CD4-positive, alpha-beta T cell treated with Interleukin-21 for 1 hour (primary cell): ENCODE measurements at places on chromosomes 3 and 15.
A peak's percentile ranks its signal among the peaks of the same experiment; 100 is the strongest.

- DNase-seq = no peak
These were observed 821 bp upstream of the MAGI1 start for GRCh38 chr3:66039590-66039887.

- no peak for DNase-seq
These were observed 397 bp downstream of the PLXND1 start for GRCh38 chr3:129605922-129606635.

- DNase-seq = no peak
These were observed 12.5 kb downstream of the PLA2G4B start for GRCh38 chr15:41851167-41851523.

DNA sequence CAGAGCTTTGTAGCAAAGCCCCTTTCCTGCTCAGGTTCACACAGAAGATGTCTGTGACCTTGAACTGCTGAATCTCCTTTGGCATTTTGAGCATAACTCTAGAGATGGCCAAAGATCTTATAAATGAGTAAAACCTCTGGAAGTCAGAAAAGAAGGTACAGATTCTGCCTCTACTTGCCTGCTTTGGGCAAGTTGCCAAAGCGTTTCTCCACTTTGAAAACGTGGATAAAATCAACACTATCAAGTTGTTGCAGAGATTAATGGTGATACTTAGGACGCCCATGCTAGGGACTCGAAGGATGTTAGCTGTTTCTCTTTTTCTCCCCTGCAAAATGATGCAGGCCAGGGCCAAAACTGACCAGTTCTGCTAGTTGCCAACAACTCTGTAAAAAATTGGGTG, 68.0 kb upstream of the CMTM7 start:
- no peak for DNase-seq

- no peak for DNase-seq
These were observed 1.3 kb downstream of the SCN5A start for GRCh38 chr3:38648024-38648658.

DNA sequence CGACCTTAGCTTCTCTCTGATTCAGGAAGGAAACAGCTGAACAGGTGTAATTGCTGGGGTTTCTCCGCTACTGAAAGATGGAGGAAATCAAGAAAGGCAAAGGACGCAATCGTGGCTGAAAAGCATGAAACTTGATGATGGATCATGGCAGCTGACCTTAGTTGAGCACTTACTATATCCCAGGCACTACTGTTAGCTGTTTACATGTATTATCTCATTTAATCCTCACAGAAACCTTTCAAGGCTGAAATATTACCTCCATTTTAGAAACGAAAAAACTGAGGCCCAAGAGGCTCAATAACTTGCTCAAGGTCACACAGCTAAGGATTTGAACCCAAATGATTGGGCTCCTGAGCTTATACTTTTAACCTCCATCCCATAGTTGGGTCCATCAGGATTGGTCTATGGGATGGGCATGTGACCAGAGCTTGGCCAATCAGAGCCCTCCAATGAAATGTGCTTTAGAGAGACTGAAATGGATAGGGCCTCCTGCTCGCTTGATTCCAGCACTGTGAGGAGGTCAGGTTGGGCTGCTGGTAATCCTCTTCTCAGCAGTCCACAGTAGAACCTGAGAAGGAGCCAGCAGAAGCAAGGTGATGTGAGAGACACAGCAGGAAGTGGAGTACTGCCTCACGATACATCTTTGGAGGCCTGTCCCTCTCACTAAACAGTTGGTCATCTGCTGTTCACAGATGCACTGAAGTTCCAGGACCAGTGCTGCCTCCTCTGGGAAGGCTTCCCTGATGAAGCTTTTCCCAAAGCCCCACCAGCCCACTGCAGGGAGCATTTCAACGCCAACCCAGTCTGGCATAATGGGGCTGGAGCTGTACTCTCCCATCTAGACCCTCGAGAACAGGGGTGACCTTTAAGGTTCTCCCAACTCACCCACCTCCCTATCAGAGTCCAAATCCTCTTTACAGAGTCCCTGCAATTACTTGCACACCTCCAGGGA, 10.4 kb downstream of the CLN6 start:
- no peak for DNase-seq

- DNase-seq = no peak
These were observed 219.9 kb upstream of the PROK2 start for GRCh38 chr3:72004749-72005292.

GRCh38 chr3:56985878-56986277, 74.6 kb upstream of the SPATA12 start:
- DNase-seq = no peak

DNA sequence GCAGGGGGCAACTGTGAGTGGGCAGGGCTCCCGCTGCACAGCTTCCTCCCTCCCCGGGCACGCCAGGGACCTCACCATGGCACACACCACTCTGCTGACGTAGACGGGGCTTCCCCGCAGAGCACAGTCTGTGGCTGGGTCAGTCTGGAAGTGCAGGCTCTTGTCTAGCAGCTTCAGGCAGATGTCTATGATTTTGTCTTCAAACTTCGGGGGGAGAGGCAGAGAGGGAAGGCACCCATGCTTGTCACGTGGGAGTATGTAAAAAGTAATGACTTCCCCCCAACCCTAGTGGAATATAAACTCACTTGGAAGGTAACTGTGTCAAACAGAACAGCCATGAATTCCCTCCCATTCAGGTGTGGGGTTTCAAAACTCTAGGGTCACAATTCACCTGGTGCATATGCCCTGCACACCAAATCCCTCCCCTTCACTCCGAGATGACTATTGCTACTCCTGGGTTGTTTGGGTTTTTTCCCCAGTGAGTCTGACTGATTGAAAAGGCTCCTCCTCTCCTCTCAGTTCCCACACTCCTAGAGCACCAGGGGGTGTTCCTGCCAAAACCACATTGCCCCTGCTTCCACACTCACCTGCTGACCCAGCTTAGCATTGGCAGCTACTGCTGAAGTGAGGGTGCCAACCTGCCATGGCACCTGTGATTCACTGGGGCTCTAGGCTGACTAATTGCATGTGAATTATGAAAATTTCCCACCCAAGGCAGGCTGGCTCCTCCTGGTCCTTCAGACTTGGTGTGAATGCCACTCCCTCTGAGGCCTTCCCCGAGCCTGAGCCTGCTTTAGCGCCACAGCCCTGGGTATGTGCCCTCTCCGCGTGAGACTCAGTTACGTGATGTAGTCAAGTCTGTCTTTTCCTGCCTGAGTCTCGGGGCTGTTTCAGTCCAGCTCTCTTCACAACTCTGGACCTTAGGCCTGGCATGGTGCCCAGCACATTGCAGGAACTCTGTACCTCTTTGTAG, 13.0 kb downstream of the TGM5 start:
- DNase-seq = peak; percentile 32

DNA sequence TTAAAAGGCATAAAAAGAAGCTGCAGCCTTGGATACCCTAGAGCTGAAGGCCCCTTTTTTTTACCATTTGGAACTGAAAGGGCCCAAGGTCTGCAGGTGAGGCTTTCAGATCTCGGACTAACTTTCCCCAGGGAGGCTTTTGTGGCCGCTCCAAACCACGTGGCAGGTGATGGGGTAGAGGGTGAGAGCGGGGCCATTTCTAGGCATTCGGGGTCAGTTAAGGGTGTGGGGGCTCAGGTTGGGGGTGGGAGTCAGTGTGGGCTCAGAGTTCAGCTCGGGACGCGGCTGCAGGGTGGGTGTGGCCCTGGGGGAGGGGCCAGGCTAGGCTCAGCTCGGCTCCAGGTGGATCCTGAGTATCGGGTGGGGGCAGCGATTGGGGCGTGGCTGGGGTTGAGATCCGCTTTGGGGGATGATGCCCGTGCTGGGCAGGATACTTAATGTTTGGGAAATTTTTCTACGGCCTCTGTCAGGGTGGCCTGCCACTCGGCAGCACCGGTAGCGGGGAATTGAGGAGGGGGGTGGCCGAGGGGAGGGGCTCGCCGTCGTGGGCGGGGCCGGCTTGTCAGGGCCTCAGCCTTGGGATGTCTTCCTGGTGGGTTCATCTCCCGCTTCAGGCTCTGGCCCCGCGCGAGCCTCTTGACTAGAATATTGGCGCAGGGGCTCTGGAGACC, 2.5 kb downstream of the KLF13 start:
- DNase-seq = peak; percentile 47

- DNase-seq = no peak
These were observed 12.6 kb downstream of the PAQR5 start for GRCh38 chr15:69311319-69311721.

GRCh38 chr3:94453864-94454263, 391.0 kb downstream of the NSUN3 start:
- DNase-seq = no peak

DNA sequence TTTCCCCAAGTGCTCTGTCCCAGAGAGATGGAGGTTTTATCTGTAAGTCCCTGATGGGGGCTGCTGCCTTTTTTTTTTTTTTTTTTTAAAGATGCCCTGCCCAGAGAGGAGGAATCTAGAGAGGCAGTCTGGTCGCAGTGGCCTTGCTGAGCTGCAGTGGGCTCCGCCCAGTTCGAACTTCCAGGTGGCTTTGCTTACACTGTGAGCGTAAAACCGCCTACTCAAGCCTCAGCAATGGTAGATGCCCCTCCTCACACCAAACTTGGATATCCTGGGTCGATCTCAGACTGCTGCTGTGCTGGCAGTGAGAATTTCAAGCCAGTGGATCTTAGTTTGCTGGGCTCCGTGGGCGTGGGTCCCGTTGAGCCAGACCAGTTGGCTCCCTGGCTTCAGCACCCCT, 51.6 kb downstream of the SLC2A2 start:
- DNase-seq = no peak

- DNase-seq = no peak
These were observed 91.9 kb upstream of the SNRPN start for GRCh38 chr15:24862726-24863521.

GRCh38 chr3:127760791-127761440, 61.4 kb downstream of the MGLL start:
- DNase-seq = no peak

DNA sequence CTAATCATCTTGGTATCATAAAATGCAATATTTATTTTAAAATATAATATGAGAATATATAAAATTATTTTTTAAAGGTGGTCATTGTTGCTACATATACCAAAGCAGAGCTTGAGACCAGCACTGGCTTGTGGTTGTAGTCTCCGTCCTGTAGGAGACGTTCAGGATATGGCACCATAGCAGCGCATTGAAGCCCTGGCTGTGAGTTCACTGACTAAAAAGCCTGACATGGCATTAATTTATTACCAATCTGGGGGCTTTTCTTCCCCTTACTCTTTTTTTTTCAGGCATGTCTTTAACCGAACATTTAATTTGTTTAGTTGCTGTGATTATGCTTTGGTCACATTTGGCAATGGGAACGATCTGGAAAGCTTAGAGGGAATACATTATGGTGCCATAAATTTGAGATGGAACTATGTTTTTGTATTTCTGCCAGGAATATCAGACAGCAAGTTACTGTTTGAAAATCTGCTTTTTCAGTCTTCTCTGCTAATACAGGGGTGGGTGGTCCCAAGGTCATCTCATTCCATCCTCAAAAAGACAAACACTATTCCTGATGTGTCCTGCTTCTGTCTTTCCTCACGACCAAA, 108.5 kb downstream of the ZIC4 start:
- DNase-seq = no peak

- no peak for DNase-seq
These were observed 146.2 kb downstream of the PLCH1 start for GRCh38 chr3:155598671-155599070.

DNA sequence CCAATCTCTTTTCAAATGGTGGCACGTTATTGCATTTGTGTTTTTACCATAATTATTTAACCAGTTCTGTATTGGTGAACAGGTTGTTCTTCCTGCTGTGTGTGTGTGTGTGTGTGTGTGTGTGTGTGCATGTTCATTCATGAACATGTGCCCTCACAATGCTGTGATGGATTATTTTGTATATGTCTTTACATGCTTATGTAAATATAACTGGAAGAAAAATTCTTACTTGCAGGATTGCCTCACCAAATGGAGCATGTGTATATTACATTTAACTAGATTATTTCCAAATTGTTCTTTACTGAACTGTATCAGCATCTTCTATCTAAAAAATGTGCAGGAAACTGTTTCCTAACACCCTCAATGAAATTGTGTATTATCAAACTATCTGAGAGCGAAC, 175.2 kb upstream of the ZPLD1 start:
- no peak for DNase-seq

- DNase-seq = no peak
These were observed 34.5 kb upstream of the INSYN1 start for GRCh38 chr15:73787621-73788020.

DNA sequence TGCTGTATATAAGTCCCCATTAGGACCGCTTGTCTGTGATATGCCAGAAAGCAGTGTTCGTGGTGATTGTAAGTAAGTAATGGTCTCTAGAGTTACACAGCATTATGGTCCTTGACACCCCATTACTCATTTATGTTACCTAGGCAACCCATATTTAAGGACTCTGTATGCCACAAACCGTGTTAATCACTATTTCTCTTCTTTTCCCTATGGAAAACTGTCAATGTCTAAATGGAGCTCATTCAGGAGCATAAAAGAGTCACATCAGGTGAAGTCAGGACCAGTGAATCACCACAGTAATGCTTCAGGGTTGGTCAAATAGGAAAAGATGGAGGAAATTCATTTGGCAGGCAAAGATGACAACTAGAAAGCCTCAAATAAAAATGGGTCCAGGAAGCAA, 146.6 kb upstream of the PEX5L start:
- DNase-seq = no peak

- no peak for DNase-seq
These were observed 15.4 kb downstream of the GALK2 start for GRCh38 chr15:49185473-49185872.

DNA sequence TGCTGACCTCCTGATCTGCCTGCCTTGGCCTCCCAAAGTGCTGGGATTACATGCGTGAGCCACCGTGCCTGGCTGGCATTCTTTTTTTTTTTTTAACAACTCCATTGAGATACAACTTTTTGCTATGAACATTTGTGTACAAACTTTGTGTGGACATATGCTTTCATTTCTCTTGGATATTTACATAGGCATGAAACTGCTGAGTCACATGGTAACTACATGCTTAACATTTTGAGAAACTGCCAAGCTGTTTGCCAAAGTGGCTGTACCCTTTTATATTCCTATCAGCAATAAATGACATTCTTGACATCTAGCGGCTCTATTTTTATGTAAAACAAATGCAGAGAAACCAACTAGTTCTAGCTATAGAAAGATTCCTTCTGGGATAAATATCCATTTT, 8.7 kb upstream of the YEATS2 start:
- no peak for DNase-seq

- DNase-seq = no peak
These were observed 61.9 kb downstream of the ATP2B2 start for GRCh38 chr3:10443272-10444109.
